IPS DF 6.9 (cell line): ENCODE measurements at places on chromosomes 6 and 20.
A peak's percentile ranks its signal among the peaks of the same experiment; 100 is the strongest.

DNA sequence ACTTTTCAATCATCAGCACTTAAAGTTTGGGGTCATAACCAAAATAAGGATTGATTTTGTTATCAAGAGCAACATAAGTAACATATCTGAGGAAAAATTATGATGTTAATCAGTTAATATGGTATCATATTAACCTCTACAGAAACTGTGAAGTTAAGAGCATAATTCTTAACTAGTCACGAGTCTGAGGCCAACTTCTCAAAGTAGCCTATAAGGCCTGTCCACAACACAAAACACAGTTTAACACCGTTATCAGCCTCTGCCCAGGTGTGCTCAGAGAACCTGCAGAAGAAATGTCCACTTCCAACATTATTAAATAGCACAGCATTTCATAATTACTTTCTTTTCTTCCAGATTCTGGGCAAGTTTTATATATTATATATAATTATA lies 1.1 kb downstream of the STX7 start:
- DNase-seq = no peak

- DNase-seq = no peak
Measured at GRCh38 chr20:11195169-11195568, 521.4 kb upstream of the JAG1 start.

- DNase-seq = no peak
Measured at GRCh38 chr6:7819431-7820015, 91.1 kb downstream of the TXNDC5 start.

GRCh38 chr6:113830140-113830539 lies 27.0 kb upstream of the MARCKS start:
- no peak for DNase-seq

DNA sequence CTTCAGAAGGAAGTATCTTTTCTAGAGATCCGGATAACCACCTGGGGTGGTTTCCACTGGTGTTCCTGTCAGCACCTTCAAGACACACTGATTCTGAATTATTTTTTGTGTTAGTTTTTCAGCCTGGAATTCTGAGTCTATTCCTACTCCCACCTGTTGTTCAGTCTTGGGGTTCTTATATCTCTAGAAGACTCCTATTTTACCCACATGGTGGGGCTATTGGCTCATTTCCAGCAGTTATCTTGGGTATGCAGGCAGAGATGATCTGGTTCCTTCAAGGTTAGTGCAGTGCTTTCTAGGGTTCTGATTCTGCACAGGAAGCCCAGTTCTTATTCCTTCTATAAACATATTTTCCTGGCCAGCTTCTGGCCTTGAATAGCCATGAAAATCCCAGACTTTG lies 175.6 kb upstream of the PDE7B start:
- peak; percentile 43 for DNase-seq

DNA sequence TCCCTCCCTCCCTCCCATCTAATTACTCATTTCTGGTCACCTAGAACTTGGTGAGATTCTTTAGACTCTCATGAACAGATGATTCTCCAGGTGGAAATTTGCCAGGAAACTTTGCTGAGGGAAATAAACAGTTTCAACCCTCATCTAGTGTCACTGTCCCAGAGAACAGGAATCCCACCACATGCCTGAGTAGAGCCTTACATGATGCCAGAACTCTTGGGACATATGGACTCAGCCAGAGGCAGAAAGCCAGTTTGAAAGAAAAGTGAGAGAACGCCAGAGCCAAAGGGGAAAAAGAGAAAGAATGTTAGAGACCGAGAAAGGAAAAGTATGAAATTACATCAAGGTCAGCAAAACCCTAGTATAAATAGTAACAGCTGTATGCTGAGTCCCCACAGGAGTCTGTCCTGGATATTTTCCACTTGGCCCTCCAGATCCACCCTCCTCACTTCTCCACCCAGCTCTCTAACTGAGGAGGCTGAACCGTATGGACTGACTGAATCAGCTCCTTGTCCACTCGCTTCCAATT lies 127.5 kb upstream of the COL21A1 start:
- DNase-seq = no peak

- no peak for DNase-seq
Measured at GRCh38 chr6:138115201-138115600, 8.0 kb upstream of the PERP start.

- DNase-seq = no peak
Measured at GRCh38 chr6:48844696-48845095, 618.4 kb downstream of the MMUT start.

DNA sequence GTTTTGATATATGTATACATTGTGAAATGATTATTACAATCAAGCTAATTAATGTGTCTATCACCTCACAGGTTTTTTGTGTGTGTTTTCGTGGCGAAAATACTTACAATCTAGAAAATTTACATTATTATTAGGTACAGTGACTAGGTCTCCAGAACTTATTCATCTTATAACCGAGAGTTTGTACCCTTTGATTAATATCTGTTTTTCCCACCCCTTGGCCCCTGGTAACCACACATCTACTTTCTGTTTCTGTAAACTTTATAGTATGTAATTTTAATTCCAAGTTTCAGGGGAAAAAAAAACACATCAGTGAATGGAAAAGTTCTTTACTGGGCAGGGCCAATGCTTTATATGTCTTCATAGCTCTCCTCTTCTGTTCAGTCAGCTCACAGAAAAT lies 131.4 kb downstream of the LMBRD1 start:
- no peak for DNase-seq

GRCh38 chr20:46757754-46758678 lies 48.6 kb downstream of the SLC2A10 start:
- DNase-seq = no peak

DNA sequence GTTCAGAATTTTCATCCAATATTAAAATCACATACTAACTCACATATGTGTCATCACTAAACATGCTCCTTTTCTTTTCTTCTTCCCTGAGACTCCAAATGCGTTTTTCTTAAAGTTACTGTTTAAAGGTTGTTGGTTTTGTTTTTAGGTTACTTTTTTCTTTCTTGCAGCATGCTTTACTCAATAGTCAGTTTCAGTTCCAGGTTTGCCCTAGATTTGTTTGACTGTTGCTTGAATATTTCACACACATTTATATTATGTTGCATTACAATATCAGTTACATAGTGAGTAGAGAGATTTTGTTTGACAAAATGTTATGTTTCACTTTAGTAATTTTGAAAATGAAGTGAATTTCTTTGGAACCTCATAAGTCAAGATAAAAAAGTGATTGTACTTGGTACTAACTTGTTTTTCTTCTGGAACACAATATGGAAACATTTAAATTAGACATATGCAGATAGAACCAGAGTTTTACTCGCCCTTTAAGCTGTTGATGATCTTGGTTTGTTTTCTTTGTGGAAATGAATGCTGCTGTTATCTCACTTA lies 27.3 kb downstream of the FNDC1 start:
- no peak for DNase-seq

GRCh38 chr6:111995404-111995803 lies 58.5 kb upstream of the CCN6 start:
- DNase-seq = no peak

- DNase-seq = no peak
Measured at GRCh38 chr6:150336299-150336698, 32.5 kb upstream of the IYD start.

GRCh38 chr6:56890683-56891429 lies 64.1 kb upstream of the BEND6 start:
- no peak for DNase-seq

DNA sequence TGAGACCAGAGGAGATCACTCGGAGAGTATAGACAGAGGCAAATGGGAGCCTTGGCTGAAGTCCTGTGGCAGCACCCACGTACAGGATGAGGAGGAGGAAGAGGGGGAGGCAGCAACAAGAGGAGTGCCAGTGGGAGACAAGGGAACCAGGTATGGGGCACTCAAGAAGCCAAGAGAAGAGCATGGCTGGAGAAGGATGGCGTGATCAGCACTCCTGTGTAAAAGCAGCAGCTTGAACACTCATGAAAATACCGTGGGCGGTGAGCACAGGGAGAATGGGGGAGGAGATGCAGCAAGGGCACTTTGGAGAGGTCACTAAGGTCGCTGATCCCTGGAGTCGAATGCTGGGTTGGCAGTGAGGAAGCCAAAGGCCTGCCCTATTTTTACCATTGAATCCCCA lies 51.2 kb upstream of the PRND start:
- no peak for DNase-seq
